Kidney epithelial cell (primary cell): ENCODE measurements at places on chromosomes 16 and 17.
A peak's percentile ranks its signal among the peaks of the same experiment; 100 is the strongest.

- DNase-seq: no peak
These were observed 30.5 kb downstream of the GINS3 start for GRCh38 chr16:58422809-58423208.

DNA sequence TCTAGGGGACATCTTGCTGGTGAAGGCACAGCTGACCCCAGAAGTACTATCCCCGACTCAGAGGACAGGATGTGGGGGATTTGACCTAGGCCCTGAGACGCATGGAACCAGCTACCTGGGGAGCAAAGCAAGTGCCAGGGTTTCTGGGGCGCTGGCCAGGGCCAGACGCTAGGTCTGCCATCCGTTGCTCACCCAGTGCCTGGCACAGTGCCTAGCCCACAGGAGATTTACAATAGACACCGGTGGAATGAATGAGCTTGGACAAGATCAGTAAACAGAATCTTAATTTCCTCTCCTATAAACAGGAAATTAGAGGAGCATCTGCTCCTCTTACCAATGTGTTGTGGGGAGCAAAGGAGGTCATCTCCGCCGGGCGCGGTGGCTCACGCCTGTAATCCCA, 5.0 kb downstream of the RPRML start:
- no peak for DNase-seq

- DNase-seq: no peak
These were observed 3.6 kb downstream of the CPD start for GRCh38 chr17:30382345-30382744.

DNA sequence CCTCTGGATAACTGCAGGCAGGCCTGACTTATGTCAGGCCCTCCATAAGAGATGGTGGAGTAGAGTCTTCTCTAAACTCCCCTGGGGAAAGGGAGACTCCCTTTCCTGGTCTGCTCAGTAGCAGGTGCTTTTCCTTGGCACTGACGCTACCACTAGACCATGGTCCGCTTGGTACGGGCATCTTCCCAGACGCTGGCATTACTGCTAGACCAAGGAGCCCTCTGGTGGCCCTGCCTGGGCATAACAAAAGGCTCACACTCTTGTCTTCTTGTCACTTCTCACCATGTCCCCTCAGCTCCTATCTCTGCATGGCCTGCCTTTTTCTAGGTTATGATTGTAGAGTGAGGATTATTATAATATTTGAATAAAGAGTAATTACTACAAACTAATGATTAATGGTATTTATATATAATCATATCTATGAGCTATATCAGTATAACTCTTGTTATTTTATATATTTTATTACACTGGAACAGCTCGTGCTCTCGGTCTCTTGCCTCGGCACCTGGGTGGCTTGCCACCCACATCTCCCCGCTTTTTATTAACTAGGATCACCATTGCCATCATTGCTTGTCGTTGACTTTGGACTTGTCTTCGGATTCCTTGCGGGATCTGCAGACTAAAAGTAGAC, 59.8 kb upstream of the ARL4D start:
- DNase-seq: no peak

DNA sequence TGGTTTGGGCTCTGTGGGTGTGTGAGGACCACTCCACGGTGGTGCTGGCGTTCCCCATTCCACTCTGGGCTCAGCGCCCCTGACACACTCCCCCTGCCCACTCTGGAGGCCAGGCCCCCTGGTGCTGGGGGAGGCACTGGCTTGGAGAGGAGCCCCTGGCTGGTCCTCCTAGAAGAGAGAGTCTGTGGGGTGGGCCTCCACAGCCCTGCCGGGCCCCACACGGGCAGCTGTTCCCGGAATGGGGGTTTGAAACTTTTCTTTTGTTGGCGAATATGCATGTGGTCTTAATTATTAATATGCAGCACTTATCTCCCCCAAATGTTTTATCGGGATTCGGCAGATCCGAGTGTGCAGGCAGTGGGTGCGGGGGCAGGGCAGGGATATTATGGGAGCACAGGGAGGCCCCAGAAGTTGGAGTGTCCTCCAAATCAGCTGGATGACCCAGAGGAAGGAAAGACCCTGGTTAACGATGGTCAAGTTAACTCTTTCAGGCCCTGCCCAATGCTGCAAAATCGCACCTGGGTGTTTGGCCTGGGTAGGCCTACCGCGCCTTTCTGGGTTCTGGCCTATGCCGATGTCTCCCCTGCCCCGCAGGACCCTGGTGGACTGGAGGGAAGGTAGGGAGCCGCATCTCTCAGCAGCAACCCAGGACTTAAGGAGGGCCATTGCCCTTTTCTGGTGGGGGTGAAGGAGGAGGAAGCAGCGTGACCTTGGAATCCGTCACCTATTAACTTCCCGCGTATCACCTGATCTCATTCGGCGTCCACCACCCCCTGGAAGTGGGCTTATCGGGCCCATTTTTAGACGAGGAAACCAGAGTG, 36.0 kb downstream of the TMEM235 start:
- DNase-seq: no peak

DNA sequence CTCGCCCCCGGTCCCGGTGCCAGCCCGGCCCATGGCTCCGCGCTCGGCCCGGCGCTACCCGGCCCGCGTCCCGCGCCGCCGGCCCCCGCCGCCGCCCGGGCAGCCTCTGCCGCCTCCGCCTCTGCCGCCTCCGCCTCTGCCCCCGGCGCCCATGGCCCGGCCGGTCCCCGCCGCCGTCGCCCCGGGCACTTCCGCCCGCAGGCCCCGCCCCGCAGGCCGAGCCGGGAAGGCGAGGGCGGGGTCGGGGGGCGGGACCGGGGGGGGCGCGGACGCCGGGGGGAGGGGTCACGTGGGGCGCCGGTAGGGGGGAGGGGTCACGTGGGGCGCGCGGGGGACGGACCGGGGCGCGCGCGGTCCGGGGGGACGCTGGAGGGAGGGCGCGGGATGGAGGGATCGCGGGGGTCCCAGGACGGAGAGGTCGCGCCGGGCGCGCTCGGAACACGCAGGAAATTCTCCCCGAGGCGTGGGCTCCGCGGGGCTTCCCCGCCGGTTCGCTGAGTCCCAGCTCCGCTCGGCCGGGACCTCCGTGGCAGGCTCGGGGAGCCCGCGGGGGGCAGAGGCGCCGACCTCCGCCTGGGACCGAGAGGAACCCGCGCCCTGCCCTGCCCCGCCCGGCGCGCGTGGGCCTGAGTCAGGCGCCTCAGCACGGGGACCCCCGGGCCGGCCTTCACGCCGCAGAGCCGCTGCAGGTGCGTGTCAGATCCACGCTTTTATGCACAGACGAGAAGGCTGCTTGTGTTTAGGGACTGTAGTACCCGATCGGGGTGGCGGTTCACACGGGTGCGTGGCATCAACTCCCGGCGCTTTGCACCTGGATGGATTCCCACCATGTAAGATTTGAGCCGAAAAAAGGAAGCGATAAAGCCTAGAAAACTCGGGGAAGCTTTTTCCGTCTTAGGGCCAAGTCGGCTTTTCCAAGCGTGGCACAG, at the start of gene PGAP6:
Gene PGAP6, minus strand, starts transcription at position 190 of the 929 bp plus-strand sequence. Its CDS starts 157 bp downstream, at position 33.
- DNase-seq: no peak

GRCh38 chr17:61496174-61496956, 44.1 kb downstream of the TBX4 start:
- no peak for DNase-seq

DNA sequence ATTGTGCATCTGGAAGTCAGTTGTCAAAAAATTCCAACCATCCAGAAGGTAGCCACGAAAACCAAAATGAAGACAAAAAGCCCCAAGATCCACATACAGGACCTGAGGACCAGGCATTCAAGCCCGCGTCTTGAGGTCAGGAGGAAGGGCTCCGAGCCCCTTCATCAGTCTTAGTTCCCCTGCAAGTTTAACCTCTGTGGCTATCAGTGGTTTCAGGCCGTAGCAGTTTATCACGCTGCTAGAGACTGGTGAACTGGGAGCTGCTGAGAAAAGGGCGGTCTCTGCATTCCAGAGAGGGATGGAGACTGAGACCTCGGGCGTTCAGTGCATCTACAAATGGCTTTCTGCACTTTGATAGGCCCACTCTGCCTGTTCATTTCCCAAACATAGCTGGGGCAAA, 70.6 kb downstream of the IRF8 start:
- DNase-seq: no peak

- DNase-seq: no peak
These were observed 92.4 kb upstream of the CDC42EP4 start for GRCh38 chr17:73404246-73404645.

DNA sequence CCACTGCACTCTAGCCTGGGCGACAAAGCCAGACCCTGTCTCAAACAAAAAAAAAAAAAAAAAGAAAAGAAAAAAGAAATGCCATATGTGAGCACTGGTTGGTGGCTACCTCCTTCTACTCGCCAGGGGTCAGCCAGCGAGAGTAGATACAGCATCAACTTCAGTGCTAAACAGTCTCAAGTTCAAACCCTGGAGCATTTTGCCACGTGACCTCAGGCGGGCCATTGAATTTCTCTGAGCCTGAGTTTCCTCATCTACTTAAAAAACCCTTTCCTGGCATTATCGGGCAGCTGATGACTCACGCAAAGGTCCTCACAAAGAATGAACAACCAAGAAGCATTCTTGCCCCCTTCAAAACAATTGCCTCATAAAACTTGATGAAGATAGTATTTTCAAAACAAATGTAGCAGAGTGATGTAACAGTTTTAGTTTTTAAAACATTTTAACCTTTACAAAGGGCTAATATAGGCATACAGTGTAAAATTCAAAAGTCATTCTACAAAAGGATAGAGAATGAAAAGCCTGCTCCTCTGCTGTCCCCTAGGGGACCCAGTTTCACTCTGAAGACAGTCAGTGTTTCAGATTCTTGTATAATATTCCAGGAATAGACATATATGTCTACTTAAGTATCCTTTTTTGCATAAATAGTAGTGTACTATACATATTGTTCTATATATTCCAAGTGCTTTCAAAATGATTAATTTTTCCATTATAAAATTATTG, 28.4 kb downstream of the DNAH2 start:
- peak; percentile 52 for DNase-seq

DNA sequence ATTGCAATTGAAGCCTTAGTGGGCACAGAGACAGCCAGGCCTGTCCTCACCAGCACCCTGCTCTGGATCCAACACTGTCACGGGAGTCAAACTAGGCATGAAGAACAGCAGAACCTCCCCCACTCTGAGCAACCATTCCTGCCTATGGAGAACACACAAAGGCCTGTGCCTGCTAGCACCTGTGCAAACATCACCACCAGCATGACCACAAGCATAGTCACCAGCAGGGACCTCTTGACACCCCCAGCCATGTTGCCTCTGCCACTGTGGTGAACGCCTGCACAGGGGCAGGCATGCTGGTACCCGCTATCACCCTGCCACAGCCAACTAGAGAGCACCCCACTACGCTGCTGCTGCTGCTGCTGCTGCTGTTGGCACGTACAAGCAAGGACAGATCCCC, 51.7 kb downstream of the CMC2 start:
- DNase-seq: no peak

GRCh38 chr16:12170103-12171040, 193.8 kb downstream of the SNX29 start:
- no peak for DNase-seq

GRCh38 chr17:57985675-57985974, 2.4 kb downstream of the VEZF1 start:
- no peak for DNase-seq

GRCh38 chr17:81528651-81529436, 667 bp downstream of the FSCN2 start:
- DNase-seq: no peak

GRCh38 chr16:84029297-84030047, 13.1 kb downstream of the SLC38A8 start:
- DNase-seq: no peak

DNA sequence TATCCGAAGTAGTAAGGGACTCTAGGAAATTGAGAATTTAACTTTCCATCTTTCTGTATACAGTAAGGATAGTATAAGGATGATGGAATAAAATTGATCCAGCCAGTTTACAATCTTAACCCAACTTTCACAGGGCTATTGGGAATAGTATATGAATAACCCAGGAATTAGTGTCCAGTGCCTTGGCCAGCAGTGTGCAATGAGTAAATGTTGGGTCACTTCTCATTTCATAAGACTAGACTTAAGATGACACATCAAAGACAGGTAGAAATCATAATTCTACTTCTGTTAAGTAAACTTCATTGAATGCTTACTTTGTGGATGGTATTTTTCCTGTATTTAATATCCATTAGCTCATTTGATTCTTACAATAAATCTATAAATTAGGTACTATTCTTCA, 949.6 kb upstream of the GOT2 start:
- DNase-seq: no peak

DNA sequence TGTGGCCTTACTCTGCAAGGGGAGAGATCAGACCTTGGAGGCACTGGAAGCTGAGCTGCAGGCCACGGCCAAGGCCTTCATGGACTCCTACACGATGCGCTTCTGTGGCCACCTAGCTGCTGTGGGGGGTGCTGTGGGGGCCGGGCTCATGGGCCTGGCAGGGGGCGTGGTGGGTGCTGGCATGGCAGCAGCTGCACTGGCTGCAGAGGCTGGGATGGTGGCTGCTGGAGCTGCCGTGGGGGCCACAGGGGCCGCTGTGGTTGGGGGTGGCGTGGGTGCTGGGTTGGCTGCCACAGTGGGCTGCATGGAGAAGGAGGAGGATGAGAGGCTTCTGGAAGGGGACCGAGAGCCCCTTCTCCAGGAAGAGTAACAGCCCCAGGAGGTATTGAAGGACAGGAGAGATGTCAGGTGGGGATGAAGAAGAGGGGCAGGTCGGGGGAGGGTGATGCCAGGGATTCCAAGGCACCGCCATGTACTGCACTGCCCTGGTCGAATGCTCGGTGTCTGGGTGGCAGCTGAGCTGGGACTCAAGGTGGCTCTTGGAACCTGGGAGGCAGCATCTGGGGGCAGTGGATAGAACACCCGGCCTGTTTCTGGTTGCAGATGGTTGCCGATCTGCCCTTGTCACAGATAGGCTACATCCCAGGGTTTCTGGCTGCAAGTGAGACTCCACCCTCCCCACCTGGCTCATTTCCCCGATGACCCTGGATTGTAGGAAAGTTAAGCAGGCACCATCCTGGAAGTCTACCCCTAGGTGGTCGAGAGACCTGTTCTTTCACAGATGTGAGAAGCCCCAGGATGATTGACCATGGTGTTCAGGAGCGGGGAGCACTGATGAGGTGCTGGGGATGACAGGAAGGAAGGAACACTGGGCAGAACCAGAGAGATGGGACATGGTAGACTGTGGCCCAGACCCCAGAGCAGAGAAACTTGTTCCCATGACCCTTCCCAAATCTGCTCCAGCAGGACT, 5.1 kb downstream of the RNF112 start:
- DNase-seq: no peak

DNA sequence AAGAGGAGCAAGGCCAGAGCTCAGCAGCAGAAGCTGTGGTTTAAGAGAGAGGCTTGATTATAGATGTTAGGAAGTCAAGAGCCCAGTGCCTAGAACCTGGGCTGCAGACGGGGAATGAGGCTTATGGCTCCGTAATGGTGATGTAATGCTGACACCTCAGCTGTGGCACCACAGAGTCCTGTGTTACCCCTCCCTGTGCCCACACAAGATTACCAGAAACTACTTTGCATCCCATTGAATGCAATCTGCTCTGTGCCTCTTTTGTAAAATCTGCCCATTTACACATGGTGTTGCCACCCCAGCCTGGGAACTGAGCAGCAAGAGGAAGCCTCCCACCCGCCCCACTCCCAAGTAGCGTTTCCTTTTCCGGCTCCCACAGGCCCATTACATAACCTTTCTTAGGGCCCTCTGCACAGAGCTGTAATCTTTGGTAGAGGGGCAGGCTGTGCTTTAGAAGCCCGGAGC, 57.0 kb downstream of the PITPNC1 start:
- DNase-seq: no peak
